ENCODE measurements at places on chromosomes 6 and 20.

- no peak for DNase-seq
Observed at GRCh38 chr6:79373246-79373645, 138.8 kb upstream of the HMGN3 start.

- no peak for DNase-seq
Observed at GRCh38 chr6:156940221-156940620, 163.0 kb downstream of the ARID1B start.

- no peak for DNase-seq
Observed at GRCh38 chr20:33811776-33812151, 616 bp downstream of the CHMP4B start.

- DNase-seq = no peak
Observed at GRCh38 chr6:3388786-3389185, 68.1 kb downstream of the SLC22A23 start.

DNA sequence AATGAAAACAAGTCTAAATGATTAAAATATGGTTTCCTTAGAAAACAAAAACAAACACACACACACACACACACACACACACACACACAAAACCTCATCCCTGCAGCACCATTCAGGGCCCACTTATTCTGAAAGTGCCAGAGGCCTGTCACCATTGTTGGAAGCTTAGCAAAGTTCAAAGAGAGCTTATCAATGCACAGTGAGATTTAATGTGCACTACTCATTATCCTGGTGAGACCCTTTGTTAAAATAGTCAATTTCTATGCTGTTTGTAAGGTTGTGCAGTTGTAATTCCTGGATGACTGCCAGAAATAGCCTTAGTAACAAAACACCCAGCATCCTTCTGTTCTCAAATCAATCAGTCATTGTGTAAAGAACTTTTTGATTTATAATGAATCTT, 482.9 kb downstream of the GRIK2 start:
- no peak for DNase-seq

GRCh38 chr6:50520326-50521266, 192.7 kb upstream of the TFAP2D start:
- DNase-seq = no peak

GRCh38 chr20:59403261-59403961, 103.0 kb downstream of the EDN3 start:
- DNase-seq = no peak

DNA sequence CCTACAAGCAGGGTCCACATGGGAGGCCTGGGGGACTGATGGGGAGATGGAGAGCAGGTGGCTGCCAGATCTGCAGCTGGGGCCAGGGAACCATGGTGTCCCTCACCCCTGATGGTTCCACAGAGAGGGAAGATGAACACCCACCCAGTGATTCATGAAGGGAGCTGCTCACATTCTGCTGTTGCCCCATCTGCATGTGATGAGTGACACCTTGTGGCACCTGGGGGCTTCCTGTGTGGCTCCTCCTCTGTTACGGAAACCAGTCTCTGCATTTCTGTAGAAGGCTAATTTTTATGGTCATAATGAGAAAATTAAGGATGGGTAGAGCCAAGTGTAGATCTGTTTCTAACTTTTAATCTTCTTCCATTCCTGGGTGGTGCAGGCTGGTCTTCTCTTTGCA, 217.1 kb downstream of the SMOC2 start:
- no peak for DNase-seq

DNA sequence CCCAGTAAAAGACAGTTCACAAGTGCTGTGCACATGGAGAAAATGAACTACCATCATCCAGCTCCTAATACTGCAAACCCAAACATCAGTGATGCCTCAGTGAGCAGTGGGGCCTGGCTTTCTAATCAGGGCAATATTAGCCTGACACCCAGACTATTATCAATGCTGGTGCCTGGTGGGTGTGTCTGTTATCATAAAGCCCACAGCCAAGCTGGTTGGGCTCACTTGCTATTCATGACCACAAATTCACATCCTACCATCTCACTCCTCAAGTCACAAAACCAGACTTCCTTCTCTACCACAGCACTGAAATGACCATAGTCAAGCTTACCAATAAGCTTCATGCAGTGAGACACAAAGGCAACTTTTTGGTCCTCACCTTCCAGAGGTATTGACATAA, 180.8 kb upstream of the PLN start:
- DNase-seq = no peak

DNA sequence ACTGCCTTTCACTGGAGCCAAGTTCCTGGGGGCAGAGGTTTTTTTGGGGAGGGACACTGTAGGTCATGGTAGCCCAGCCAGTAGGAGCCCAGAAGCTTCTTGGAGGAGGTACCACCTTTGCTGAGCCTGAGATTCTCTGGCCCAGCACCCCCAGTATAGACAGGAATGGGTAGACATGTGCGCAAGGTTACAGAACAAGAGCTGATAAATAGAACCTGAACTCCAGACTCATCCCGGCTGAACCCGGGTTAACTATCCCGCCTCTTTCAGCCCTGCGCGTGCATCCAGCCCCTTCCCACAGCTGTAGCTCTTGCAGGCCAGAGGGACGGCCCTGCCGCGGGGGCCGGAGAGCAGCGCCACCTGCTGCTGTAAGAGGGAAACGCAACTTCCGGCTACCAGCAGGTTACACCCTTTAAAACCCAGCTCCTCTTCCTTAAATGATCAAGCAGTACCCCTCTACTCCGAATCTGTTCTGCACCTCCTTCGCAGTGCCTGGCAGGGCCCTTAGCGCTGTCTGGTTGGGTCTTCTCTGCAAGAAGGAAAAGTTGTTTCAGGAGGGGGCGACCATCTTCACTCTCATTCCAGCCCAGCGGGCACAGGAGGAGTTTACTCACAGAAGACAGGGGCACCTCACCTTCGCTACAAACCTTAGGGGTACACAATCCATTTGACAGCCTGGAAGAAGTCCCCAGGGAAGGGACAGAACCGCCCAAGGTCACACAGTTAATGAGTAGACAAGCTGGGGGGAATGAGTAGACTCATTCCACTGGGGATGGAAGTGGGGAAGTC, 7.5 kb downstream of the SRXN1 start:
- DNase-seq = peak; percentile 28

DNA sequence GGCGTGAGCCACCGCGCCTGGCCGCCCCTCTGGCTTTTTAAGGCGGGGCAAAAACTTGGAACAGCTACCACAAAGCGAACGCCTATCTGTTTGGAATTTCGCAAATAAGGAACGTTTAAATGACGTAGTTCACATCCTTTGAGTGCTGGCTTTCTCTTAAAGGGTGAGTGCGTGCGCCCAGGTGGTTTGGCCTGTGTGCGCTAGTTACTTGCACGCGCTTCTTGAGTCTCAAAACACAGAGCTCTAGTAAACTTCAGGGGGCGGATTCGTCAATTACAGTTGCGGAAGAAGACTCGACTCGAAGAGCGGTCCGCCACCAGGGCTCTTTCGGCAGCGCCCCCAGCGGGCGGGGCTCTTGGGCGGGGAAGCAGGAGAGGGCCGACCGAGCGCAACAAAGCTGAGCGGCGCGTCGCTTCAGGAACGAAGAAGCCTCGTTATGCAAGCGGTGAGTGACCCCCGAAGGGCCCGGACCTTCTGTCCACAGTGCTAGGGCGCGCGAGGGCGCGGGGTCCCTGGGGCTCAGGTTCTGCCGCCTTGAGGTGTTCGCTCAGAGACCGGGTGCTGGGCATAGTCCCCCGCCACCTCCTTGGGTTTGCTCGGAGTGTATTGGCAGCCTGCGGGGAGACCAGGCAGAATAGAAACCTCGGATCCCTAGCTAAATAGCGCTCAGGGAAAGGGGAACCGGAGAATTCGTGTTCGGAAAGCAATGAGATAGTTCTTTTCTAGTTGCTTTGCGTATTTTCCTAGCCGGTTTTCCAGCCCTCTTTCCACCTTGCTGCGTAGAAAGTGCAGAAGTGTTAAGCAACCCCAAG, at the start of gene SYCP2L:
TSS of gene SYCP2L (plus strand) at position 362 of the 812 bp plus-strand sequence. CDS start at position 437, 75 bp downstream.
- DNase-seq = no peak

DNA sequence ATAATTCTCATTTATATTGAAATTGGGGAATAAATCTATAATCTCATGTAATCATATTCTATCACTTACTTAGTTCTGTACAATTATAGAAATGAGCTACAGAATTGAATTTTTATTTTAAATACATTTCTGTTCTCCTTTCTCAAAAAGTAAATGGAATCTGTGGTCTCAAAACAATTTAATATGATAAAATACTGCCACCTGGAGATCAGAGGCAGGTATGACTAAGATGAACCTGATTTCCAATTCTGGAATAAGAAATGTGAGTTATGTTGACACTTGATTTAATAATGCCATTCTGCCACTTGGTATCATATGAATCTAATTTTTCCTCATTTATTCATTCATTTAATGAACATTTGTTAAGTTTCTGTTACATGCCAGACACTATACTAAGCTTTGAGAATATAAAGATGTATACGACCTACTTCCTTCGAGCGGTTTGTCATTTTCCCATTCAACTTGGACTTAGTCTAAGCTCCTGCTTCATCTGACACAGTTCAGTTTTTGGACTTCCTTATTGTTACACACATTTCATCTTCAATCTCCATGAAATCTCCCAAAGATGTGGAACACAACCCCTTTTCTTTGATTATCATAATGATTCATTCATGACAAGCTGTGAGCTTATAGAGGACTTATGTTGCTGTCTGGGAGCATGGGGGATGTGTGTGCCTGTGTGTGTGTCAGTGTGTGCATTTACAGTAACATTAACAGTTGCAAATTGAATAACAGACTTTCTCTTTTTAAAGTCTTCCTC, 7.5 kb upstream of the CCDC28A start:
- DNase-seq = no peak

DNA sequence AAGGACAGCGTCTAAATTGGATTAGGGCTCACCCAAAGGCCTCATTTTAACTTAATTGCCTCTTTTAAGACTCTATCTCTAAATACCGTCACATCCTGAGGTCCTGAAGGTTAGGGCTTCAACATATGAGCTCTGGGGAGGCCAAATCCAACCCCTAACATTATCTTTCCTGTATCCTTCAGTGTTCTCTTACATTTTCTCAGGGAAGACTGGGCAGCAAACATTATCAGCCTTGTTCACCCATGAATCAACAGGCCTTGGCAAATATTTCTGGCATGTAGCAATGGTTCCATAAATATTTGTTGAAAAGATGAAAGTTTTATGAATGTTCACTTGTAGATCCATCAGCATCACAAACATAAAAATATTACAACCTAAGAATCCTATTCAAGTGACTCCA, 24.6 kb upstream of the FOXF2 start:
- no peak for DNase-seq

- DNase-seq = no peak
Observed at GRCh38 chr20:5870568-5870981, 79.8 kb downstream of the TRMT6 start.

DNA sequence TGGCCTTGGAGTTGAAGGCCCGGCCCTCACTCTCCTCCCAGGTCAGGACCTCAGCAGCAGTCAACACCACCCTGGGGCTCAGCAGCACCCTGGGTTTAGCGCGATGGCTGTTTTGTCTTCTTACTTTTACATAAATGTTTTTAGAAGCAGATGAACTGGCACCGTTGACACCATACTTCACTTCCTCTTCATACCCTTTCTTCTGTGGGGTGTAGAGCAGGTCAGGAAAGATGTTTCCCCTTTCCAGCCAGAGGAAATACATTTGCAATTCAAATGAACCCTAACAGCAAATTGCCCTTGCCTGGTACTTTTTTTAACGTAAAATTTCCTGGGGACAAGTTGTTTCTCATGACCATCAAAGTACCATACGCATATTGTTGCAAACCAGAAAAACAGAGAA, 54.7 kb upstream of the SNX9 start:
- DNase-seq = no peak

DNA sequence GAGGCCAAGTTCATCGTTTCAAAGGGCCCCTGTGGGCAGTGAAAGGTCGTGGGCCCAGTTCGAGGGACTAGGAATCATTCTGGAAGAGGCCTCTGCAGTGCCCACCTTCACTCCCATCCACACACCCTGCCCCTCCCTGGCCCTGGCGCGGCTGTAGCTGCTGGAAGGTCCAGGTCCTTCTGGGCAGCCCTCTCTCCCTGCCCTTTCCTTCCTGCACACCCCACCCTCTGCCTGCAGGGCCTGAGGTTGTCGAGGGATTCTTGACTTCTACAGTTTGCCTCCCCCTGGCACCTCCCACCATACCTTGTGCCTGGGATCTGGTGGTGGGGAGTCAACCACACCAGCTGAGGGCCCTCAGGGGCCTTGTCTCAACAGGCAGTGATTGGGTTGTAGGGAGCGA, 4.5 kb upstream of the MYT1 start:
- no peak for DNase-seq

DNA sequence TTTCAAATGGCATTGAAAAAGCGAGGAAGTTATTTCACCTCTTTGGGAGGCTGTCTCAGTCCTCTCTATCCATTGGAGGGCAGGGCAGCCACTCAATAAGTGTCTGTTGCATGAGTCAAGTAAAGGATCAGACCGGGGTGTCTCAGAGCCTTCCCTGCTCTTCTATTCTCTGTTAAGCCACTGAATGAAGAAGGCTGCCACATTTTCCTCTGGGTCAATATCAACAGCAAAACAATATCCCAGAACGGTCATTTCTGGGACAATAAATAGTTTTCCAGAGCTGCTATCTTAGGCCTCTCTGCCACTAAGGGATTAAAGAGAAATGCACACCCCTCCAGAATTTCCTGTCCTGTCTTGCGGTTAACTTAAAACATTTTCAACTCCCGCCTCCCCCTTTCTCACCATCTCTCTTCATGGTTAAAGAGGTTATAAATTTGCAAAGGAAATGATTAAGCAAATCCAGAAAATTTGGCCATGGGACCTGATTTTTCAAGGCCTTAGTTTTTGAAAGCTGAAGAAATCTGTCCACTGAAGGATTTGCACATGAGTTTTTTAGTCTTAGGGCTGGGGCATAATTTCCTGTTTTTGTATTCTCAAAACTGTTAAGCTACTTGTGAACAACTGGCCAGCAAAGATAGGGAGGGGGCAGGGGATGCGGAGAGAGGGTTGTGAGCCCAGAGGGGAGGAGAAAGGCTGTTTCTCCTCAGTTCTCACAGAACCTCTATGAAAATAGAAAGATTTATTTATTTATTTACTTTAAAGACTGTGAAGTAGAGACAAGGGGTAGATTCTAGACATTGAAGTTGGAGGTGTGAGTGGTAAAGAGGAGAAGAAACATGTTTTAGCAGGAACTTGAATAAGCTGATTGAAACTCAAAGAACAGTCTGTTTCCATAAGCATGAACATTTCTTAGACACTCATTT, 135.7 kb downstream of the BCAS1 start:
- DNase-seq = no peak

GRCh38 chr6:89244241-89244985, 27.3 kb upstream of the GABRR1 start:
- DNase-seq = no peak

- no peak for DNase-seq
Observed at GRCh38 chr6:148501178-148501590, 158.5 kb downstream of the SASH1 start.
